ENCODE measurements at places on chromosomes 3 and 15. TPM values are rescaled to one million over a fixed set of nuclear protein-coding genes. Genes with fewer than 3 reads are reported as not detected.
A peak's percentile ranks its signal among the peaks of the same experiment; 100 is the strongest.

DNA sequence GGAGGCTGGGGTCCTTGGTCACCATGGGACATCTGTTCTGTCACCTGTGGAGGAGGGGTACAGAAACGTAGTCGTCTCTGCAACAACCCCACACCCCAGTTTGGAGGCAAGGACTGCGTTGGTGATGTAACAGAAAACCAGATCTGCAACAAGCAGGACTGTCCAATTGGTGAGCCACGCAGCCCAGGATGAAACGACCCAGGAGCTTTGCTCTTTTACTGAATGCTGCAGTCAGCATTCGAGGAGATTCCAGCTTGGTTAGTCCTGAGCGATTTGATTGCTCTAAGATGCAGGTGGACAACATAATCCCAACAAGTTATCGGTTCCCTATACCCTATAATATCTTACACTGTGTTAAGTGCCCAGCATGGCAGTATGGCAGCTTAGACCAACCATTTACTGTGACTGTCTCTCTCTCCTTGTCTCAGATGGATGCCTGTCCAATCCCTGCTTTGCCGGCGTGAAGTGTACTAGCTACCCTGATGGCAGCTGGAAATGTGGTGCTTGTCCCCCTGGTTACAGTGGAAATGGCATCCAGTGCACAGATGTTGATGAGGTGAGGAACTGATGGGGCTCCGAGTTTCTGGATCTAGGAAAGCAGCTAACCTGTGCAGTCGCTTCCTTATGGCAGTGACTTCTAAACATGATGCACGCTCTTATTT, 7.8 kb downstream of the THBS1 start:
- DNase-seq: no peak
- no peaks in the 10 kb centered on the region for H3K4me1 ChIP-seq
- peaks cover 100% of the 10 kb centered on the region for H3K36me3 ChIP-seq
- H3K4me3 ChIP-seq: no peak overlapping the region

GRCh38 chr15:71294911-71295602, 179.8 kb downstream of the THSD4 start:
- H3K36me3 ChIP-seq: no peaks in the 10 kb centered on the region
- no peak overlapping the region for H3K4me3 ChIP-seq
- no peaks in the 10 kb centered on the region for H3K27me3 ChIP-seq
- no peaks in the 10 kb centered on the region for H3K4me1 ChIP-seq

DNA sequence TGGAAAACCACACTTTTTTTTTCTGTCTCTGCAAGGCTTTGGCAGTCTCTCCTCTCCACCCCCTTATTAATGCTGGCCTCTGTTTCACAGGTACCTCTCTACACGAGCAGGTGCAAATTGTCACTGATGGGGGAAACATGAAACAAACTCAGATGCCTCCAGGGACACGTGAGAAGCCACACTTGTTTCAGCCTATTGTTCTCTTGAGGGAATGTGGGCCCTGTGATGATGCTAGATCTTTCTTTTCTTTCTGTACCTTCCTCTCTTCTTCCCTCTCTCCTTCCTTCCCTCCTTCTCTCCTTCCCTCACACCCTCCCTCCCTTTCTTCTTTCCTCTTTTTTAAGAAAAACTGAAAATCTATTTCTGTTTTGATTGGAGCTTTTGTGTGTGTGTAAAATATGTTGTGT, 5.7 kb upstream of the BLM start:
- H3K4me3 ChIP-seq: no peak overlapping the region
- no peaks in the 10 kb centered on the region for H3K4me1 ChIP-seq
- H3K27me3 ChIP-seq: no peaks in the 10 kb centered on the region
- DNase-seq: no peak
- H3K36me3 ChIP-seq: no peaks in the 10 kb centered on the region

- H3K4me3 ChIP-seq: no peak overlapping the region
- peaks cover 5% of the 10 kb centered on the region for H3K27me3 ChIP-seq
- H3K36me3 ChIP-seq: no peaks in the 10 kb centered on the region
- no peaks in the 10 kb centered on the region for H3K4me1 ChIP-seq
- H3K27ac ChIP-seq: no peak overlapping the region
Observed at GRCh38 chr15:98408231-98408630, 240.1 kb upstream of the IGF1R start.

DNA sequence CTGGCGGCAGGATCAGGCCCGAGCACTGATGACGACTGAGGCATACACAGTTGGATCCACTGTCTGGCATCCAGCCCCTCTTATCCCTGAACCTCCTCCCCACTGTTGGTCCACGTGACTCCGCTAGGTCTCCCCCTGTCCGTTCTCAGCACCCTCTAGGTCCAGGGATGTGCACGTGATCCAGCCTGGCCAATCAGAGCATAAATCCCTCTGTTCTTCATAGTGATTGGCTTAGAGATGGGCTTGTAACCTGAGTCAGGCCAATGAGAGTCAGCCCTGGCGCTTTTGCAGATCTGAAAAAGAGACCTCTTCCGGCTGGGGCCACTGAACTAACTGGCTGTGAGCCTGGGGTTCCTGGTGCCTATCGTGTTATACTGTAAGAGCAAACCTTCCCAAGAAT, 20.5 kb upstream of the IQSEC1 start:
- no peak overlapping the region for H3K4me3 ChIP-seq
- no peak overlapping the region for H3K27ac ChIP-seq
- peak; percentile 75 for DNase-seq
- H3K4me1 ChIP-seq: no peaks in the 10 kb centered on the region

DNA sequence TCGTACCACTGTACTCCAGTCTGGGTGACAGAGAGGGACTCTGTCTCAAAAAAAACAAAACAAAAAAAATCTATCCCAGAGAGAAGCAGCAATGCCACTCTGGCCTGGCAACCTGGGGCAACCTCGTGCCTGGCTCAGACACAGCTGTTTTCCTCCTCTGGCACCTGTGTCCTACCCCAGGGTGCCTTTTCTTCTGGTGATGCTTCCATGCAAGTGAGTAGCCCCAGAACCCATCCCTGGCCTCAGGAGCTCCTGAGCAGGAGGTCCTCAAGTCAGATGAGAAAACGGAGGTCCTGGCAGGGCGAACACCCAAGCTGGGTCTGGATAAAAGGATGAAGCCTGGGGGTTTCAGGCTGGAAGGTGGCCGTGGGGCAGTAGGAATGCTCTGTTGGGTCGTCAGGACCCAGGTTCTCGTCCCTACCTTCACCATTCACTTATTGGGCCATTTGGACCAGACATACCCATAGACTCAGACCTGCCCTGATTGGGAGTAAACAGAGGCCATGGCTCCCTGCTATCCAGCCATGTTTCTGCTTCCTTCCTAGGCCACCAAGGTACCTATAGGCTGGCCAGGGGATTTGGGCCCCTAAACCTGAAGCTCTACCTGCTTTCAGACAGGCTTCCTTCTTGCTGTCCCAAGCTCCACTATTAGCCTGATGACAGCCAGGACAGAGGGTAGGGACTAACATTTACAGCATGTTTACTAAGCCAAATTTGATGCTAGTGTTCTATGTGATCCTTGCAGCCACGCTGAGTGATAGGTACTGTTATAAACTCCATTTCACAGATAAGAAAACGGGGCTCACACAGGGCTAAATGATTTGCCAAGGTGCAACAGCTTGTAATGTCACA, 102.2 kb downstream of the DAPK2 start:
- H3K4me3 ChIP-seq: no peak overlapping the region
- no peaks in the 10 kb centered on the region for H3K36me3 ChIP-seq
- peak; percentile 27 for DNase-seq
- no peaks in the 10 kb centered on the region for H3K4me1 ChIP-seq
- no peak overlapping the region for H3K27ac ChIP-seq

DNA sequence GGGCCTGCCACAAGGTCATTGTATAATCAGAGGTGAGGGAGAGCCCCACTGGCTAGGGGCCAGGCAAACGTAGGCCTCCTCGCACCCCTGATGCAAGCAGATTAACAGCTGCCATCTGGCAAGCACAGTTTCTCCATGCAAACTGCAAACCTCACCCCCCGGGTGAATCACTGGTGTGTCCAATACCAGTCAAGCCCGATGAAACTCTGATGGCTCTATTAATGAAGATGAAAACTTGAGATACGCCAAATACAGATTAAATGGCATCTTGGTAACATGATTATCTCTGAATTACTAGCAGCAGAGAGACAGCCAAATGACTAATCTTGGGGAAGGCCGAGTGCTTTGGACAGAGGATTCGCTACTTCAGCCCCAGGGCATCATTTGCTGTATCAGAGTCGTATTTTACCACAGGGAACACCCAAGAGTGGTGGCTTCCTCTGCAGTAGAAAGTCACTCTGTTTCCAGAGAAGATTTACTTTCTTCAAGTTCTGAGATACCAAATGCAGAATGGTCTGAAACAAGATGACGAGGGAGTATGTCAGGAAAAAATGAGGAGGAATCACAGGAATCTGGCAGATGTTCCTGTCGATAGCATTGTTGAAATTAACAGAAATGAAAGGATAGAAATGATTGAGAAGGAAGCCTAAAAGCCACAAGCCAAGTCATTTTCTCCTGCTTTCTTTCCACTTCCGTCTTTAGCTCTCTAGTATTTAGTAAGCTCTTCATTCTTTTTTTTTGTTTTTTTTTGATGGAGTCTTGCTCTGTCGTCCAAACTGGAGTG, 96.2 kb upstream of the NR2F2 start:
- H3K27ac ChIP-seq: no peak overlapping the region
- no peak for DNase-seq
- H3K36me3 ChIP-seq: no peaks in the 10 kb centered on the region
- H3K4me1 ChIP-seq: no peaks in the 10 kb centered on the region
- H3K27me3 ChIP-seq: no peaks in the 10 kb centered on the region

- H3K27me3 ChIP-seq: no peaks in the 10 kb centered on the region
- H3K27ac ChIP-seq: no peak overlapping the region
- no peaks in the 10 kb centered on the region for H3K36me3 ChIP-seq
- no peak overlapping the region for H3K4me3 ChIP-seq
Observed at GRCh38 chr3:191123946-191124345, 75.1 kb upstream of the OSTN start.

DNA sequence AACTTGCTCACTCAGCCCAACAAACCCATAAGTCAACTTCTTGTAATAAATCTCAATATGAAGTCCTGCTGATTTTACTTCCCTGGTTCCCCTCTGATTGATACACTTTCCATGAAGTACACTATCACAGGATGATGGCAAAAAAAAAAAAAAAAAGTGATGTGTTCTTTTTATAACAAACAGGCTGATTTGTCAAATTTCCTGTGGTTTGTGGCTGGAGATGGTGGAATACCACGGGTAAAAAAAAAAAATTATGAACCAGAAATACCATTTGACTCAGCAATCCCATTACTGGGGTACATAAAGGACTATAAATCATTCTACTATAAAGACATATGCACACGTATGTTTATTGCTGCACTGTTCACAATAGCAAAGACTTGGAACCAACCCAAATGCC, 10.7 kb upstream of the SERPINI2 start:
- DNase-seq: no peak
- H3K36me3 ChIP-seq: no peaks in the 10 kb centered on the region
- H3K27ac ChIP-seq: no peak overlapping the region

- peaks cover 38% of the 10 kb centered on the region for H3K36me3 ChIP-seq
- no peaks in the 10 kb centered on the region for H3K4me1 ChIP-seq
- H3K4me3 ChIP-seq: no peak overlapping the region
- H3K27ac ChIP-seq: no peak overlapping the region
Observed at GRCh38 chr3:188240189-188240981, 86.4 kb downstream of the LPP start.

DNA sequence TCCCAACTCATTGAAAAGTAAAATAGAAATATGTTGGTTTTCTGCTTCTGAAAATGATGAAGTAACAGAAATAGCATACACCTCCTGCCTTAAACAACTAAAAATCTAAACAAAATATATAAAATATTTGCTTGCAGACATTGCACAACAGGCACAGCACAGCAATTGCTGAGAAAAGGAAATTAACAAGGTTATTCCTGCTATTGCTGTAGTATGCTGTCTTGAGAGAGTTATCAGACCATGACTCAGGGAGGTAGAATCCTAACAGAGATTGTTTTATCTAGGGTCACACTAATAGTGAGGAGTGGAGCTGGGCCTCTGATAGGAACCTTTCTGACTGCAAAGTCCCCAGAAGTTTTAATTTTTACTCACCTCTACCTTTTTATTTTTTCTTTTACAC, 72.6 kb downstream of the ZBTB20 start:
- no peaks in the 10 kb centered on the region for H3K4me1 ChIP-seq
- H3K27me3 ChIP-seq: no peaks in the 10 kb centered on the region
- no peak overlapping the region for H3K27ac ChIP-seq
- DNase-seq: no peak
- H3K36me3 ChIP-seq: no peaks in the 10 kb centered on the region
- H3K4me3 ChIP-seq: no peak overlapping the region

- peaks cover 25% of the 10 kb centered on the region for H3K4me1 ChIP-seq
- H3K27ac ChIP-seq: peak overlapping the region; percentile 61
- H3K27me3 ChIP-seq: no peaks in the 10 kb centered on the region
- H3K4me3 ChIP-seq: peak overlapping the region; percentile 76
- H3K36me3 ChIP-seq: no peaks in the 10 kb centered on the region
- DNase-seq: peak; percentile 96
Observed at GRCh38 chr3:157499342-157499963, 3.8 kb downstream of the VEPH1 start.

Gene MYRIP
- 4.6 TPM for total RNA-seq

Gene MAGEL2
- total RNA-seq: 7.5 TPM

Gene GCNT3
- 0.52 TPM for total RNA-seq

Gene ARPIN
- total RNA-seq: 8.2 TPM

Gene PLA2G4E
- not detected for total RNA-seq

Gene CADM2
- total RNA-seq: 29.8 TPM

Gene SUSD5
- 2.1 TPM for total RNA-seq

Gene SPPL2A
- 42.7 TPM for total RNA-seq

Gene EXD1
- total RNA-seq: not detected

Gene KLHL40
- total RNA-seq: not detected

Data from endodermal cell (in vitro differentiated cells).